Breast epithelium (tissue), 4 donors: ENCODE measurements at places on chromosomes 2 and 18. TPM values are rescaled to one million over a fixed set of nuclear protein-coding genes. Genes with fewer than 3 reads are reported as not detected.

The DCC gene
- total RNA-seq: 0.15 TPM

The CFC1 gene
- not detected for total RNA-seq

The RPIA gene
- 10.4 TPM for total RNA-seq

The TXNDC9 gene
- 54.4 TPM for total RNA-seq

The SFTPB gene
- not detected for total RNA-seq

The GPR45 gene
- not detected for total RNA-seq

The POLE4 gene
- 46.5 TPM for total RNA-seq

GRCh38 chr2:142865924-142866323 lies 11.5 kb upstream of the KYNU start:
- no peak for DNase-seq

- DNase-seq: no peak
Observed at GRCh38 chr2:206783718-206784117, 18.3 kb downstream of the FASTKD2 start.

- no peak for DNase-seq
Observed at GRCh38 chr2:239328351-239329191, 72.2 kb downstream of the HDAC4 start.

GRCh38 chr2:15369129-15369528 lies 192.0 kb downstream of the NBAS start:
- no peak for DNase-seq

DNA sequence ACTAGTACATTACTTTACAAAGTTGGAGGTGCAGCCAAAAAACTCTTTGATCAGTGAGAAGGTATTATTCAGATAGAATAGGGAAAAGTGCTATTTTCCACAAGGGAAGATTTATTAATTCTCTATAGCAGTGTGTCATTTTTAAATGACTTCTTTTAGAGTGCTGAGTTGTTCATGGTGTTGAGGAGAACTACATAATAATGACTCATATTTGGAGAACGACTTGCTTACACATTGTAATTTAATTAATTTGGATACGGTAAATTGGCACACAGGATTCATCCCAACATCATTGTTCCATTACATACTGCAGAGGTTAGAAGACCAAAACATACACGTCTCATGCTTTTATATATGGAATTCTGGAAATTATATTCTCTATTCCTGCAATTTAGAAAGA lies 22.1 kb upstream of the MAP2 start:
- DNase-seq: no peak

DNA sequence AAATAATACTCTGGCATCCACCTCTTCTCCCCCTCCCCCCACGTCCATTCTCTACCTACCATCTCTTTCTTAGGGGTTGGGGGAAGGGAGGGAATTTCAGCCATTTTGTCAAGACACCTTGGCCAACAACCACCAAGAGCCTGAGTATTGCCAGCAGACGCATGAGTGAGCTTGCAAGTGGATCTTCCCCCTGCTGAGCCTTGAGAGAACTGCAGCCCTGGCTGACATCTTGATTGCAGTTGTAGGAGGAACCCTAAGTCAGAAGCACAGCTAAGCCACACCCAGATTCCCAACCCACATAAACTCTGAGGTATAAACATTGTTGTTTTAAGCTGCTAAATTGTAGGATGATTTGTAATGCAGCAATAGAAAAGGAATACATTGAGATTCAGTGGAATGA lies 165.6 kb downstream of the TMEFF2 start:
- no peak for DNase-seq

- no peak for DNase-seq
Observed at GRCh38 chr2:85804583-85804982, 50.8 kb downstream of the ATOH8 start.

GRCh38 chr2:42368817-42369531 lies 8.0 kb upstream of the COX7A2L start:
- DNase-seq: peak; percentile 57

- DNase-seq: no peak
Observed at GRCh38 chr18:23038712-23039111, 96.6 kb upstream of the CABLES1 start.

- DNase-seq: peak; percentile 38
Observed at GRCh38 chr2:119259296-119259860, 35.7 kb downstream of the STEAP3 start.

DNA sequence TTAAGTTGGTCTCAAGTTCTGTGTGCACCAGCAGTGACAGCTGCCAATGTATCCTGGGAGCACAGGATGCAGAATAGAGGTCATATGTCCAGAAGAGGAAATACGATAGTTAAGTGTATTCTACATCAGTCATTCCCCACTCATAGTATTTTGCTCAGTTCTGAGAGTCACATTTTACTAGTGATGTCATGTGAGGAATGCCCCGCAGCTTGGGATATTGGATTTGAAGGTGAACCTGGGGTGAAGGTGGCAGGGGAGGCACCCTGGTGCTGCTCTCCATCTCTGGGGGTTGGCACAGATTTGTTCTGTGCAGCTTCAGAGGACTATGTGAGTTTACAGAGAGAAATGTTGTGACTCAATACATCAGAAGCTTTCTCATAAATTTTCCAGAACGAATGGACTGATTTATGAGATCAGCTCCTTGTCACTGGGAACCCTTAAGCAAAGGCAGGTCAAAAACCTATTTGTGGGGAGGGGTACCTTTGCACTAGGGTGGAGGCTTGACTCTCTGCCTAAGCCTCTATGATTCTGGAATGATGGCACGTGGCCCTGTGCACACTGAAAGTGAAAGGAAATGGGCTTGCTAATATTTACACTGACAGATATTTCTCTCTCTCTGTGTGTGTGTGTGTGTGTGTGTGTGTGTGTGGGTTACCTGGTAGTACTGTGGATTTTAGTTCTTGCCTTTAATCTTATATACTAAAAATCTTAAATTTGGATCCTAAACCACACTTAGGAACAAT lies 95.9 kb downstream of the NEB start:
- DNase-seq: no peak

GRCh38 chr2:196399722-196400691 lies 228.6 kb upstream of the STK17B start:
- no peak for DNase-seq
